Activated naive CD8-positive, alpha-beta T cell treated with anti-CD3 and anti-CD28 coated beads, Interleukin-2, amount 10 ng/mL, durations not matched to agents 7 days and 5 days (primary cell): ENCODE measurements at places on chromosomes 3 and 15. TPM values are rescaled to one million over a fixed set of nuclear protein-coding genes. Genes with fewer than 3 reads are reported as not detected.
A peak's percentile ranks its signal among the peaks of the same experiment; 100 is the strongest.

The CHRNA5 gene
- 1.2 TPM for total RNA-seq

The KPNA4 gene
- 36.0 TPM for total RNA-seq

The CPA3 gene
- not detected for total RNA-seq

The RPL39L gene
- total RNA-seq, result 18.8 TPM

DNA sequence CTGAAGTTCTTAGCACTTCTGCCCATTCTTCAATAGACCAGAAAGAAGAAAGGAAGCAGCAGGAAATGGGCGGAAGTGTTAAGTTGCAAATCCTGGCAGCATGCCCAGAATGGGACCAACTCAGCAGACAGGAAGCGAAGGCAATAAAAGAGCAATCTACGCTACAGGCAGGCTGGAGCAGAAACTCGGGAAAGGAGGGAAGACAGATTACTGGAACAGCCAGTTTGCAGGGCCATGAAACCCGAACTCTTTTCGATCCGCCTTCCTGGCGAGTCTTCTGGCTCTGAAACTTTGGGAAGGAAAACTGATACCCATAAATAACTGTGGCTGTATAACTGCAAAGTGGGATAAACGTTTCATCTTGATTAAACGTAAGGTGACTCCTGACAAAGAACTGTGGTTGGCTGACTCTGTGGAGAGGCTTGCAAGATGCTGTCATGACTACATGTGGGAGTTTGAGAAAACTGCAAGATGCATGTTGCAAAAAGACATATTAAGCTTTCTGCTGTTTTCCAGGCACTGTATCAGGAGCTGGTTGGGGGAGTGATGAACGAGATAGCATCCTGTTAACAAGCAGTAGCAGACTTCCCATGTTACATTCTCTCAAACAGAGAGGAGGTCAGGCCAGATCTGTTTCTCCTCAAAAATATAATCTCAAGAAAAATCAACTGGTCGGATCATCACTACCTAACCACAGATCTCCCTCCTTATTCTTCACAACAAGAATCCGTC lies 67.8 kb downstream of the FMN1 start:
- H3K4me1 ChIP-seq, result peaks cover 10% of the 10 kb centered on the region
- peak; percentile 30 for DNase-seq
- H3K36me3 ChIP-seq, result no peaks in the 10 kb centered on the region
- peak overlapping the region; percentile 35 for H3K4me3 ChIP-seq
- H3K27me3 ChIP-seq, result no peaks in the 10 kb centered on the region
- no peak overlapping the region for H3K27ac ChIP-seq

DNA sequence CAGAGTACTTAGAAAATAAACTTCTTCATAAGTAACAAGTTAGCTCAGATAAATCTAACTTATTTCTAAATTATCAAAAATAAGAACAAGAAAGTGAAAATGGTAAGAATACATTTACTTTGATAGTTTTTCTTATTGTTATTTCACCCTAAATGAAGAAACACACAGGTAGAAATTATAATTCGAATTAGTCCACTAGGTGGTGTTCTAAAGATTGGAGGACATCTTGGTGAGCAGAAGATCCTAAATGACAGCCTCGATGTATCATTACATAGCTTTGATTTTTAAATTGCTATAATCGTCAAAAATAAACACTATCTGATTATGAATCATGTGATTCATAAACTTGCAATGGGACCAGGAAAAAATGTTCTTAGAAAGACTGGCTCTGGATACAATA lies 280.8 kb upstream of the UBE2E2 start:
- no peak overlapping the region for H3K4me3 ChIP-seq
- H3K36me3 ChIP-seq, result no peaks in the 10 kb centered on the region
- H3K27ac ChIP-seq, result no peak overlapping the region

GRCh38 chr3:76152028-76152427 lies 366.7 kb upstream of the ZNF717 start:
- H3K4me1 ChIP-seq, result no peaks in the 10 kb centered on the region
- H3K4me3 ChIP-seq, result no peak overlapping the region
- DNase-seq, result no peak
- no peaks in the 10 kb centered on the region for H3K27me3 ChIP-seq

DNA sequence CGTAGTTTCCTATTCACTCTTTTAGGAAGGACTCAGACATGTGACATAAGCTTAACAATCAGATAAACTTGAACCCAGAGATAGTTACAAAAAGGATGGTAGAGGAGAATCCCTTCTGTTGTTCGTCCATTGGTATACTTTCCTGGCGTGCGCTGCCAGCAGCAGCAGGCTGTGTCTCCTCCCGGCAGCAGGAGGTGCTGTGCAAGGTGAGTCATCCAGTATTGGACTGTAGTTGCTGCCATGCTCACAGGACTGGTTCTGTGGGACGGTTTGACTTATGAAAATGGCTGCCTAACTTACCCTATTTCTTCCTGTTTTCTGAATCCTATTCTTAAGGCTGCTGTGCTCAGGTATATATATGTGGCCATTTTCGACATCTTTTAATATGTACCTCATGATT lies 253.4 kb upstream of the LRRC3B start:
- no peak for DNase-seq
- no peak overlapping the region for H3K27ac ChIP-seq
- H3K36me3 ChIP-seq, result no peaks in the 10 kb centered on the region
- no peaks in the 10 kb centered on the region for H3K27me3 ChIP-seq
- no peaks in the 10 kb centered on the region for H3K4me1 ChIP-seq
- H3K4me3 ChIP-seq, result no peak overlapping the region

DNA sequence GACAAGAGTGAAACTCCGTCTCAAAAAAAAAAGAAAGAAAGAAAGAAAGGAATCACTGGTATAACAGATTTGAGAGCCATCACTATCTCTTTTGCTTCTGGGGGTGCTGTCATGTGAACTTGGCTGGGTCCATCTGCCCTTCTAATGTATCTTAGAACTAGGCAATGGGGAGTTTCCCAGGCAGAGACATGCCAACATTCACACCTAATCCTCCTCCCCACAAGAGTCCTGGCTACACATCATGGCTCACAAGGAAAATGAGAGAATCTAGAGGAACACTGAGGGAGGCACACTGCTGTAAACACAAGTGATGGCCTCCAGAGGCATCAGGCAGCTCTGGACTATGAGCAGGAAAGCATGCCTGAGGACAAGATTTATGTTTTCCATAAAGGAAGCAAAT lies 67.8 kb upstream of the PPP2R3A start:
- H3K4me3 ChIP-seq, result no peak overlapping the region
- peaks cover 13% of the 10 kb centered on the region for H3K27me3 ChIP-seq
- no peaks in the 10 kb centered on the region for H3K4me1 ChIP-seq
- DNase-seq, result no peak

GRCh38 chr3:194492001-194492400 lies 5.2 kb upstream of the ATP13A3 start:
- no peak for DNase-seq
- H3K36me3 ChIP-seq, result peaks cover 12% of the 10 kb centered on the region
- no peaks in the 10 kb centered on the region for H3K27me3 ChIP-seq
- H3K4me1 ChIP-seq, result peaks cover 20% of the 10 kb centered on the region
- no peak overlapping the region for H3K27ac ChIP-seq

DNA sequence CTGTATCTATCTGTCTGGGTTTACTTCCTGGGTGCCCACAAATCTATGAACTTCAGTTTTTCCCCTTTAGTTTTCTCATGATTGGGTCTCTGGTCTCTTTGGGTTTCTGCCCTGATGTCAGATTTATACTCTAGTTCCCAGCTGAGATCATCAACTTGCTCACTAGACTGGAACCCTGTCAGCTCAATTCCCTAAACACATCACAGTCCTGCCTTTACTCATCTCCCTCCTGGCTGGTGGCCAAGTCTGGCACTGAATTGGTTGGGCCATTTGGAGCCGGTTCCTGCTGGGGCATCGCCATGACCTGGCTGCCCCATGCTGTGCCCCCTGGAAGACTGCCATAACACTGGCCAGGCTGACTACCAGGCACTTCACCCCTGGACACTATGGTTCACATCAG lies 345.3 kb downstream of the CHST2 start:
- DNase-seq, result no peak
- H3K4me3 ChIP-seq, result no peak overlapping the region
- H3K4me1 ChIP-seq, result peaks cover 11% of the 10 kb centered on the region
- H3K27ac ChIP-seq, result no peak overlapping the region
- H3K36me3 ChIP-seq, result peaks cover 9% of the 10 kb centered on the region
- no peaks in the 10 kb centered on the region for H3K27me3 ChIP-seq

DNA sequence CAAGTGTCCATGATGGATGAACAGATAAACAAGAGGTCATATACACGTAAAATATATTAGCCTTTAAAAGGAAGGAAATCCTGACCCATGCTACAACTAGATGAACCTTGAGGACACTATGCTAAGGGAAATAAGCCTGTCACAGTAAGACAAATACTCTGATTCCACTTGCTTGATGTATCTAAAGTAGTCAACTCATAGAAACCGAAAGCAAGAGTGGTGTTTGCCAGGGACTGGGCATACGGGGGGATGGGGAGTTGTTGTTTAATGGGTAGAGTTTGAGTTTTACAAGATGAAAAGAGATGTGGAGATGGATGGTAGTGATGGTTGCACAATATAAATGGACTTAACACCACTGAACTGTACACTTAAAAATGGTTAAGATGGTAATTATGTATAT lies 65.4 kb downstream of the C3orf70 start:
- no peaks in the 10 kb centered on the region for H3K4me1 ChIP-seq
- H3K4me3 ChIP-seq, result no peak overlapping the region
- DNase-seq, result no peak
- no peaks in the 10 kb centered on the region for H3K36me3 ChIP-seq

DNA sequence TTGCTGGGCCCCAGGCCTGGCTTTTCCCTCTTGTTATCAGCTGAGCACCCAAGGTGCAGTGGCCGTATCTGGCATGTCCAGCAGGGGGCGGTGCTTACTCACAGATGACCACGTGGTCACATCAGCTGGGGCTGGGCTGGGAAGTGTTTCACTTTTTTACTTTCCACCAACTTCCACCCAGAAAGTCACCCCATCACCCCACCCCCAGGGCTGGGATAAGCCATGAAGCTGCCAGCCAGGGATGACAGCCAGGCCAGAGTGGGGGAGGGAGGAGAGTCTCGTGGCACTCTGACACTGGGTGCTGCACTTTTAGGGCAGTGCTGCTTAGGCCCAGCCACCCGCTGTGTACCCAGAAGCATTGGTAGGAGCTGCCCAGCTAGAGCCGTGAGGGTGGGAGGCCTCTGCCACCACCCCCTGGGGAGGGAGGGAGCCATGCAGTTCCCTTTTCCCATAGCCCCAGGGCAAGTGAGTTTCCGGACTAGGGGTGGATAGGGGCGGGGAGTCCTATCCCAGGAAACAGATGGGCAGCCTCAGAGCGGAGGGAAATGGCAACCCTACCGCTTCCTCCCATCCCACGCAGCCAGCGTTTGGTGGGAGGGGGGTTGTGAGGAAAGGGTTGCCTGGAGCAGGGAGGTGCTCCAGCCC lies 6.1 kb downstream of the PPCDC start:
- peaks cover 2% of the 10 kb centered on the region for H3K36me3 ChIP-seq
- H3K4me3 ChIP-seq, result no peak overlapping the region
- peaks cover 37% of the 10 kb centered on the region for H3K4me1 ChIP-seq

GRCh38 chr15:42498212-42499068 lies 3.0 kb downstream of the SNAP23 start:
- H3K4me3 ChIP-seq, result no peak overlapping the region
- peaks cover 31% of the 10 kb centered on the region for H3K4me1 ChIP-seq
- no peaks in the 10 kb centered on the region for H3K27me3 ChIP-seq

DNA sequence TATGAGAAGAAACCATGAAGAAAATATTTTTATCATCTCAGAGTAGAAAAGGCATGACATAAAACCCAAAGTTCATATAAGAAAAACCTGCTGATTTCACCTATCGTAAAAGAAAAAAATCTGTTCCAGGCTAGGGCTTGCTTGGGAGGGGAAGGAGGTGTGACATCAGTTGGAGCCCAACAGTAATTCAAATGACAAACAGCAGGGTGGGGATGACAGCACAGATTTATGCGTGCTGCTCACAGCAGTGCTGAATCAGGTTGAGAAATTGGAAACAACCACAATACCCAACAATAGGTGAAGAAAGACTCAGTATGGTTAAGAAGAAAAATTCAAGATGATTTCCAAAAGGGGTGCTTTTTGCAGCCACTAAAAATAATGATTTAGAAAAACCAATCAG lies 172.4 kb downstream of the PDE8A start:
- no peak overlapping the region for H3K27ac ChIP-seq
- no peak for DNase-seq
- peaks cover 17% of the 10 kb centered on the region for H3K27me3 ChIP-seq
- no peak overlapping the region for H3K4me3 ChIP-seq
